Liver (tissue), 10 donors: ENCODE measurements at places on chromosomes 6 and 20. TPM values are rescaled to one million over a fixed set of nuclear protein-coding genes. Genes with fewer than 3 reads are reported as not detected.

DNA sequence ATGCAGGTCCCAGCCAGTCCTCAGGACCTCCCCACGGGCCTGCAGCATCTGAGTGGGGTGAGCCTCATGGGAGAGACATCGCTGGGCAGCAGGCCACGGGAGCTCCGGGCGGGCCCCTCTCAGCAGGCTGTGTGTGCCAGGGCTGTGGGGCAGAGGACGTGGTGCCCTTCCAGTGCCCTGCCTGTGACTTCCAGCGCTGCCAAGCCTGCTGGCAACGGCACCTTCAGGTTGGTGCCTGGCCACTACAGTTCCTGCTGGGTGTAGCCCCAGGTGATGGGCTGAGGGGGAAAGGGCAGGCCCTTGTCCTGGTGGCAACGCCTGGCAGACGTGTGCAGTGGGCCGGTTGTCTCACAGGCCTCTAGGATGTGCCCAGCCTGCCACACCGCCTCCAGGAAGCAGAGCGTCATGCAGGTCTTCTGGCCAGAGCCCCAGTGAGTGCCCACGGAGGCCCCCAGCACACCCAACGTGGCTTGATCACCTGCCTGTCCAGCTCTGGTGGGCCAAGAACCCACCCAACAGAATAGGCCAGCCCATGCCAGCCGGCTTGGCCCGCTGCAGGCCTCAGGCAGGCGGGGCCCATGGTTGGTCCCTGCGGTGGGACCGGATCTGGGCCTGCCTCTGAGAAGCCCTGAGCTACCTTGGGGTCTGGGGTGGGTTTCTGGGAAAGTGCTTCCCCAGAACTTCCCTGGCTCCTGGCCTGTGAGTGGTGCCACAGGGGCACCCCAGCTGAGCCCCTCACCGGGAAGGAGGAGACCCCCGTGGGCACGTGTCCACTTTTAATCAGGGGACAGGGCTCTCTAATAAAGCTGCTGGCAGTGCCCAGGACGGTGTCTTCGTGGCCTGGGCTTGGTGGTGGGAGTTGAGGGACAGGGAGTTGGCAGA, 787 bp upstream of the TNFRSF6B start:
- DNase-seq, result no peak

DNA sequence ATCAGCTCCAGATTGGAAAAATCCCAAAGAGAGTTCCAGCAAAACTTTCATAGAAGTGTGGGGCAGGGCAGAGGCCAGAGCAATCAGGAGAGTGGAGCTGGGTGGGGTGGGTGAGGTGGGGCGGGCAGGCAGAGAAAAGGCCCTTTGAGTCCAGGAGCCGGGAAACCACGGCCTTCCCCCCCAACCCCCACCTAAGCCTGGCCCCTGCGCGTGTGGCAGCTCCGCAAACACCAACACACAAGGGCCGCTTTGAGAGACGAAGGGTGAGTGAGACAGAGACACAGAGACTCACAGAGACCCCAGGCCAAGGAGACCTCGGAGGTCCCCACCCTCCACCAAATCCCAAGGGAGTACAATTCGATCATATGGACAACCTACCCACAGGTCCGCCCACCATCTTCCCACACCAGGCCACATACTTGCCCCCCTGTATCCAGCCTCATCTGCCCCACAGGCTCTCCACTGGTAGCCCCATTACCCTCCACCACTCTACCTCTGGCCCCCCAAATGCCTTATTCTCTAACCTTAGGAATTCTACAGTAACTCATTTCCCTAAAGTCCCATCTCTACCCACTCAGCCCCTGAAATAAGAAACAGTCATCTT, 1.7 kb downstream of the COL11A2 start:
- DNase-seq, result no peak

GRCh38 chr20:49172413-49172812, 15.7 kb downstream of the STAU1 start:
- no peak for DNase-seq

- DNase-seq, result no peak
Measured at GRCh38 chr6:81938014-81938856, 185.8 kb upstream of the TENT5A start.

HLA-DOA gene
- polyA plus RNA-seq, result 1.9 TPM

ACTL10 gene
- 0.10 TPM for polyA plus RNA-seq

DNA sequence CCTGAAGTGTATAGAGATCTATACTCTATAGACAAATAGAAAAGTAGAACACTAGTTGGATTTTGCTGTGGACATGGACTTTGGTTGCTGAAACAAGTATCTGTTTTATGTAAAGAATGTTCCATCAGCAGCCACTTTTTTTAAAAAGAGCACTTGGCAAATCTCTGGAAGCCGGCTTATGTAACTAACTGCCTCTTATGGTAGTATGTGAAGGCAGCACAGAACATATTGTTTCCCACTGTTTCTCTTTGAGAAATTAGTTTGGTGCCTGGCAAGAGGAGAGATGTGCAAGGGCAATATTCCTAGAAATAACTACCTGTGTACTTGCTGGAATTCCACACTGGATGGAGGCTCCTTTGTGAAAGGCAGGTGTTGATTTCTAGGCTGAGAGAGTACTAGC, 242.3 kb upstream of the PREP start:
- DNase-seq, result no peak

C6orf15 gene
- polyA plus RNA-seq, result not detected

HEBP2 gene
- 58.0 TPM for polyA plus RNA-seq
